ENCODE measurements at places on chromosomes 16 and 17. TPM values are rescaled to one million over a fixed set of nuclear protein-coding genes. Genes with fewer than 3 reads are reported as not detected.

- DNase-seq = no peak
- H3K4me1 ChIP-seq = peaks cover 36% of the 10 kb centered on the region
- H3K4me3 ChIP-seq = no peak overlapping the region
- no peaks in the 10 kb centered on the region for H3K27me3 ChIP-seq
- no peak overlapping the region for H3K27ac ChIP-seq
These were observed 5.4 kb upstream of the EFCAB13 start for GRCh38 chr17:47318197-47318918.

DNA sequence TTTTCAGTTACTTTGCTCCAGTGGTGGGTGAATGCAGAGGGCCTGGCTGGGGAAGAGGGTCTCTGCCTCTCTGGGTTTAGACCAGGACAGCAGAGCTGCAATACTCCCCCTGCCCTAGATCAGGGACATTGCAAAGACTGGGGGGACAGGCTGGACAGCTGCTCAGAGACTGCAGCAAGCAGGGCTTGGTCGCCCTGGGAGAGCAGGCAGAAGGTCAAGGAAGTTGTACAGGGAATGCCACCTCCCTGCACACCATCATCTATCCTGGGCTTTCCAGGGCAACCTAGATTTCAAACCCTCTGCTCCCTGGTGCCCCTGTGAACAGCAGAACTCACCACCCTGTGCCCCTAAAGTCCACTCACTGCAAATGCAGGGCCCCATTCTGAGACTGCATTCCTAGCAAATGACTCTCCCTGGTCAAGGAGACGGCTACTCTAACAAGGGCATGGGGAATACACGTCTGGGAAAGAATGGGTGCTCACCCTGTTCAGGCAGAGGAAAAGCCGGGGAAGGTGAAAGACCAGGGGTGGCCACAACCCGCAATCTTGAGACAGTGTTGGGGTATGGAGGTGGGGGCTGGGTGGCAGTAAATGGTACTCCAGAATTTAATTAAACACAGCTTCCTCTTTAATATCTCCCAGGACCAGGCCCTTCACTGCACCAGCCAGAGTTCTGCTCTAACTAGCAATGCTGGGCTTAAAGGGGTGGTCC is 1.0 kb downstream of the KIFC3 start:
- peak overlapping the region; percentile 89 for H3K27ac ChIP-seq
- H3K27me3 ChIP-seq = no peaks in the 10 kb centered on the region
- peaks cover 21% of the 10 kb centered on the region for H3K36me3 ChIP-seq

- no peaks in the 10 kb centered on the region for H3K36me3 ChIP-seq
- no peak for DNase-seq
- peaks cover 5% of the 10 kb centered on the region for H3K27me3 ChIP-seq
- peaks cover 10% of the 10 kb centered on the region for H3K4me1 ChIP-seq
- no peak overlapping the region for H3K27ac ChIP-seq
These were observed 9.2 kb downstream of the KCNJ12 start for GRCh38 chr17:21385281-21385845.

DNA sequence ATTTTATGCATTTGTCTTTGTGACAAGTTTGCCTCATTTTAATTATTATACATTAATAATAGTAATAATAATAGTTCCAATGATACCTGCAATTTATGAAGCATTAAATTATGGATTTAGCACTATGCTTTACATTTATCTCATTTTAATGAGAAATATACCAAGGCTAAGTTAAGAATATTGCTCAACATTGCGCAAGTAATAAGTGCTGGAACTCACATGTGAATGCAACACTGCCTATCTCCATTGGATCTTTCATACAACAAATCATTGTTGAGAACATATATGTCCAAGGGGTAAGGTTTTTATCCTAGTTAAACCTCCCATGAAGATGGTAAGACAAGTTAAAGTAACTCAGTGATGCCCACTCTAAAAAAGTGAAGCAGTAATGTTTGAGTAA is 703.7 kb upstream of the SOX9 start:
- no peak overlapping the region for H3K4me3 ChIP-seq
- no peak overlapping the region for H3K27ac ChIP-seq
- DNase-seq = no peak

DNA sequence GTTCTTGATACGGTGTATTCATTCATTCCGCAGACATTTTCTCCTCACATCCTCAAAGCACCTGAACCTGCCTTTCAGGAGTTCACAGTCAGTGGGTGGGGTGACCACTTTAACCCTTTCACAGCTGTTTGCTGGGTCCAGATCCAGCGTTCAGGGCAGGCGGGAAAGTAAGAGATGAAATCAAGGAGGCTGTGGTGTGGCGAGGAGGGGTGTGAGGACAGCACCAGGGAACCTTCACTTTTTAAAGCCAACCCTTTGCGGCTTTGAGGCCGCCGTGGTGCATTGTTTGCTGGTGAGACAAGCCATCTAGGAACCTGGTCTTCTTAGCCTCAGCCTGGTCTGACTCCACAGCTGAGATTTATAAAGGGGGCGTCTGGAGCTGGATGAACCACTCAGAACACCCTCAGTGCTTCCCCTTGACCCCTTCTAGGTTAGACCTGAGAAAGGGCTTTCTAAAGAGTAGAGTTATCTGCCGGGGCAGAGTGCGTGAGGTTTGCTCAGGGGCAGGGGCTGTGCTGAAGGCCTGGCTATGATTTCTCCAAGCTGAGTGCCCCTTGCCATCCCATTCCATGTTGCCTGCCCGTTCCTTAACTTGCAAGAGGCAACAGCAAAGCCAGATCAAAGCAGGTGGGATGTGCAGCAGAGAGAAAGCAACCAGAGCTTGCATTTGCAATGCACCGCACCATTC is 933 bp downstream of the CCR7 start:
- peaks cover 13% of the 10 kb centered on the region for H3K4me1 ChIP-seq
- H3K4me3 ChIP-seq = no peak overlapping the region
- no peaks in the 10 kb centered on the region for H3K27me3 ChIP-seq
- H3K36me3 ChIP-seq = no peaks in the 10 kb centered on the region
- H3K27ac ChIP-seq = no peak overlapping the region

DNA sequence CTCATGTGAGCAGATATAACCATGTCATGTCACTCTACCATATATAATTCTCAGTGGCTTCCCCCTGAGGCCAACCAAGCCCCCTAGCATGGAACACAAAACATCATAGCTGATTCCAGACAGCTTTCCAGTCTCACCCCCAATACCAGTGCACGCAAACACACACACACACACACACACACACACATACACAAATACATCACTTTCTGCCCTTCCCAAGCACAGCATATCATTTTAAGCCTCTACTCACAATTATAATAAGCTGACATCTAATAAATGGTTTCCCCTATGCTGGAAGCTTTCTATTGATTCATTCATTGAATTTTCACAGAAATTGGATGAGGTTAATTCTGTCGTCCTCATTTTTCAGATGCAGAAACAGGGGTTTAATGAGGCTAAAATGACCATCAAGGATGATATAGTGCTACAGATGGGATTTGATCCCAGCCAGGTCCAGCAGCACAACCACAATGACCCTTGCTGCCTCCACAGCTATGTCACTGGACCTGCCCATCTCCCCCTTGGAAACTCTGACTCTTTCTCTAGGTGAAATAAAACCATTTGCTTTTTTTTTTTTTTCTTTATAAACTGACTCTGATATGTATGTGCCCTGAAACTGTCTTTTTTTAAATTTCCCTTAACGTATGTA is 131.1 kb downstream of the TMEM114 start:
- H3K27ac ChIP-seq = no peak overlapping the region
- no peak for DNase-seq
- H3K4me3 ChIP-seq = no peak overlapping the region
- no peaks in the 10 kb centered on the region for H3K36me3 ChIP-seq

GRCh38 chr17:50943575-50943933 is 77.4 kb upstream of the TOB1 start:
- H3K4me1 ChIP-seq = peaks cover 72% of the 10 kb centered on the region
- H3K27me3 ChIP-seq = no peaks in the 10 kb centered on the region
- peak; percentile 58 for DNase-seq
- peak overlapping the region; percentile 47 for H3K4me3 ChIP-seq
- peak overlapping the region; percentile 92 for H3K27ac ChIP-seq
- no peaks in the 10 kb centered on the region for H3K36me3 ChIP-seq

The MPV17L gene
- total RNA-seq = 3.1 TPM

- H3K27me3 ChIP-seq = no peaks in the 10 kb centered on the region
- no peak for DNase-seq
- no peak overlapping the region for H3K4me3 ChIP-seq
These were observed 45.6 kb downstream of the ADCY7 start for GRCh38 chr16:50311891-50312501.

The RAB37 gene
- 8.7 TPM for total RNA-seq

DNA sequence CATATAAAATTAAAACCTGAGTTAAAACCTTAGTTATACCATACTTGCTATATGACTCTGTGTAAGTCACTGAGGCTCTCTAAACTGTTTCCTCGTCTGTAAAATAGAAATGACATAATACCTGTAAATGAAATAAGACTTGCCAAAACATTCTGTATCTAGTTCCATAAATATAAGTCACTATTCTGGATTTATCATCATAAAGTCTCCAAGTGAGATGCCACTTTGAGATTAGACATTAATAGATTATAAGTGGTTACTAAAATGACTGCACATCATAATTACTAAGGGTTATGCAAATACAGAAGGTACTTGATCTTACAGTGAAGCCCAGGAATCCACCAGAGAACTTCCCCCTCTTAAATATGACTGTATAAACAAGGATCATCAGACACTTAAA is 12.0 kb upstream of the BRIP1 start:
- H3K36me3 ChIP-seq = peaks cover 94% of the 10 kb centered on the region
- H3K4me1 ChIP-seq = no peaks in the 10 kb centered on the region
- no peak overlapping the region for H3K4me3 ChIP-seq
- no peak overlapping the region for H3K27ac ChIP-seq
- no peak for DNase-seq

The CMTM2 gene
- not detected for total RNA-seq

The TPSD1 gene
- not detected for total RNA-seq

Measured in stomach (tissue), 19 donors.